ENCODE measurements at places on chromosomes 2 and 18. TPM values are rescaled to one million over a fixed set of nuclear protein-coding genes. Genes with fewer than 3 reads are reported as not detected.

METAP1D gene
- 12.4 TPM for polyA plus RNA-seq

GRCh38 chr2:26489213-26489850, 11.4 kb upstream of the OTOF start:
- no peak for DNase-seq

DNA sequence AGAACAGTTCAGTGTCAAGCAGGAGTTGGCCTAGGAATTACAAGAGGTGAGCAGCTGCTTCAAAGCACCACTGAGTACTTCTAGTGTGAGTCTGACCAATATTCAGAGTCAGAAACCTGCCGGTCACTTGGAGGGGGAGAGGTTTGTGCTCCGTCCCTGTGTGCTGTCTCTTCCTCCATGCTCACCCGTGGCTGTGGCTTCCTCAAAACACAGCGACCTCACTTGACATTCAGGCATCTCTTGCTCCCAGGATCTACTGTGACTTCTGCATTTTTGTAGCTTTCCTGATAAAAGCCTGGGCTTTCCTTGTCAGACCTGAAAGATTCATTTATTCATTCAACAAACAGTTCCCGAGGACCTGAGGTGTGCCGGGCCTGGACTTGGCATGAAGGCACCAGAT, 32.9 kb downstream of the TPRKB start:
- no peak for DNase-seq

DNA sequence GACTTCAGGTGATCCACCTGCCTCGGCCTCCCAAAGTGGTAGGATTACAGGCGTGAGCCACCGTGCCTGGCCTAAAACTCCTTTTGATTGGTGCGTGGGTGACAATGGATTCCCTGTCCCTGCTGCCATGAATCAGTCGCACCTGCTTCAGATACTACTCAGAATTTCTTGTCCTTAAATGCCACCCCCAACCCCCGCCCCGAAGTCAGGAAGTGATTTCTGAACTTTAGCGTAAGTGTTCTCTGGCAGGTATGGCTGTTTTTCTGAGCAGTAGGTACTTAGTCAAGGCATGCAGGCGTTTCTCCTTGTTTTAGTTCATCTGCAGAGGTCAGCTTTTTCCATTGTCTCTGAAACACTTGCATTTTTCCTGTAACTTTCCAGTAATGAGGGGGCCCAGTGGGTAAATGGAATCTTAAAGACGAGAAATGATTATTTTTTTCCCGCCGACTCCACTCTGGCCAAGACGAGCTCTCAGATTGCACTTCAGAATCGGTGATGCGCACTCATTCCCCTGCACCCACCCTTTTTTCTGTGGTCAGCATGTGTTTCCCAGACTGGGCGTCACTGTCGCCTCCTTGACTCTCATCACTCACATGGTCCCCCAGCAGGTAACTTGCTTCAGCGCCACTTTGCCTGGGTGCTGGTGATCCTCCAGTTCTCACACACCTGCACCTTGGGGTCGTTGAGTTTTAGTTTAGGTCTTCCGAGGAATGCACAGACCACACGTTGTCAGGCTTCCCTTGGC, 179.7 kb downstream of the GBX2 start:
- no peak for DNase-seq

PER2 gene
- 2.5 TPM for polyA plus RNA-seq

GRB14 gene
- polyA plus RNA-seq: 2.1 TPM

GRCh38 chr2:29322011-29322410, 206.8 kb downstream of the CLIP4 start:
- no peak for DNase-seq

GRCh38 chr2:109409321-109410038, 204.3 kb downstream of the SEPTIN10 start:
- DNase-seq: no peak

MGAT4A gene
- 10.6 TPM for polyA plus RNA-seq

GRCh38 chr2:113981404-113982134, 91.7 kb downstream of the ACTR3 start:
- DNase-seq: no peak

PRKAG3 gene
- 60.2 TPM for polyA plus RNA-seq

SKA1 gene
- polyA plus RNA-seq: 0.10 TPM

DNA sequence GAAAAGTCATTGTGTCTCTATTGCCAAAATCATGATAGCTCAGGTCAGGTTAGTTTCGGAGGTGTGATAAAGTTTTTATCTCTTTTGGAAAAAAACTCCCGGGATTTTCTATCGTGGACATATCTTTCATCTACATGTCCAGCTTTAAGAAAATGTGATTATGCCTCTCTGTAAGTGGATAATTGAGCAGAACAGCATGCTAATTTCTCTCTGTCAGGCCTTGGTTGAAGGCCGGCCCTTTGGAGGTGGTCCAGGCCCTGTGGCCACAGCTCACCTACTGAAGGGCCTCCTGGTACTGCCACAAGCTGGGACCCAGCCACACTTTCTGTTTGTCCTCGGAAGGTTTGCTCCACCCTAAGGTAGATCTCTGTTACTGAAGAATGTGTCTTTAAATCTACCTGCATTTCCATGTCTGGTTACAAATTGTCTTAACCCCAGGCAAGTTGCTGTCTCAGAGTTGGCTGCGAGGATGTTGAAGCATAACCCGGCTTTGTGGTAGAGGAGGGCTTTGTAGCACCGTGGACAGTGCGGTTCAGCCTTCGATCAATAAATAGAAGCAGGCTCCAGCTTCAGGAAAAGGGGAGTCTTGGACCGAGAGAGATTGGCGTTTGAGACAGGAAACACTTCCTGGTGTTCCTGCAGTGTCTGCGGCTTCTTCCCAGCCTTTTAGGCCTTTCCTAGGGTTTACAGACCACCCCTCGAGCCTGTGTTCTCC, 25.5 kb downstream of the TCF7L1 start:
- DNase-seq: no peak

- DNase-seq: no peak
Observed at GRCh38 chr2:113863144-113863543, 26.7 kb upstream of the ACTR3 start.

DNA sequence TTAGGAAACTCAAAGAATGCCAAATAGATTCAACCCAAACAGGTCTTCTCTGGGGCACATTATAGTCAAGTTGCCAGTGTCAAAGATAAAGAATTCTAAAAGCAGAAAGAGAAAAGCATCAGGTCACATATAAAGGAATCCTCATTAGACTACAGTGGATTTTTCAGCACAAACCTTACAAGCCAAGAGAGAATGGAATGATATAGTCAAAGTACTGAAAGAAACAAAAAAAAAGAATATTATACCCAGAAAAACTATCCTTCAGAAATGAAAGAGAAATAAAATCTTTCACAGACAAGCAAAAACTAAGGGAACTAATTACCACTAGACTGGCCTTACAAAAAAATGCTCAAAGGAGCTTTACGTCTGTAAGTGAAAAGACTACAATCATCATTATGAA, 65.5 kb downstream of the TBR1 start:
- DNase-seq: no peak

TRIM54 gene
- 136 TPM for polyA plus RNA-seq

PTMA gene
- polyA plus RNA-seq: 274 TPM

GRCh38 chr2:55408098-55408882, 11.4 kb downstream of the CCDC88A start:
- DNase-seq: no peak

DNA sequence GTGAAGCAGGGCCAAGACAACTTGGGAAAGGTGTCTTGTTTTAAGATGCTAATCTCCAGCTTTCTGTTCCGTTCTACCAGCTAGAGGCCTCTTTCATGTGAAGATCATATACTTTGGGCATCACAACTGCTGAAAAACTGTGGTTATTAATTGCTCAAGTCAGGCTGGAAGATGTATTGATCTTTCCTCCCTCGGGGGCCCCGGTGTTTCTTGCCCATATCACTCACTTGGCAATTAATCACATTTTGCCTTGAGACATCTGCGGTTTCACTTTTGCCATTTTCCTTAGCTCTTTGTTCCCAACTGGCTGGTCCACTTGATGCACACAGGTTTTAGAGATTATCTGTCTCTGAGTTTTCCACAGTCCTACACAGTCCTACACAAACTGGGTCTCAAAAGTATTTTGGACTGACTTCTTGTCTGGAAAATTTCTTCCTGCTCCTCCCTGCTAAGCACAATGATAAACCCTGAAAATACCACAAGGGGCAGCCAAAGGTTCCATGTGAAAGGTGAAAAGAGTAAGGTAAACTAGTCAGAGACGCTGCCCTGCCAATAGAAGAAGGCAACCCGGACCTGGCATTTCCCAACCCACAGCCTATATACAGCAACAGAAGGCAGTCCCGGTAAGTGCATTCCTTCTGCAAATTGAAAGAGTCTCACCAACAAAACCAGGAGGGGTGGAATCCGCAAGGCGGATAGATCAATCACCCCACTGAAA, 181.0 kb downstream of the AFF3 start:
- no peak for DNase-seq

SYT4 gene
- polyA plus RNA-seq: 0.05 TPM

DNA sequence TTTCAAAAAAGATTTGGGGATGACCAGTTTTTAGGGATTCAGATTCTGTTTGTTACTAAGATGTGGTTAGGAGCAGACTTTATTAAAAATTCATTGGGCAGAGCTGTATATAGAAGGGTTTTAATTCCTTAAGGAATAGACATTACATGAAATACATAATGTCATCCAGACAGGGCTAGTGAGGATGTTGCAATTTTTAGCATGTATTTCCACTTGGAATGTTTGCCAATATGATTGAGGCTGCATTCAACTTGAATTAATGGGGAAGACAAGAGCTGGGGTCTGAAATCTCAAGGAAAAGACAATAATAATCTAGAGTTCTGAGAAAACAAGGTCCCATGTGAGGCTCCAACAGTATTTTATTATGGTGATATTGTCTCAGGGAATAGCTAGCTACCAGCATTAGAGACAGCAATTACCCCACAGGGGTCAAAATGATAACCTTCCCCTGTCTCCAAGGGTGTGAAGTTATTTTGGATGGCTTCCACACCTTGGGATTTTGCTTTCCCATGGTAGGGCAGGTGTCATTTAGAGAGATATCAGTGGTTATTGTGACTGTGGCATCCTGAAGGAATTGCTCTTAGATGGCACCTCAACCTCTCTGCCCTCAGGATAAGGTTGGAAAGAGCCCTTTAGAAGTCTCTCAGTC, 60.2 kb downstream of the VSNL1 start:
- DNase-seq: no peak

- no peak for DNase-seq
Observed at GRCh38 chr2:236714080-236714479, 144.5 kb downstream of the ACKR3 start.

DNA sequence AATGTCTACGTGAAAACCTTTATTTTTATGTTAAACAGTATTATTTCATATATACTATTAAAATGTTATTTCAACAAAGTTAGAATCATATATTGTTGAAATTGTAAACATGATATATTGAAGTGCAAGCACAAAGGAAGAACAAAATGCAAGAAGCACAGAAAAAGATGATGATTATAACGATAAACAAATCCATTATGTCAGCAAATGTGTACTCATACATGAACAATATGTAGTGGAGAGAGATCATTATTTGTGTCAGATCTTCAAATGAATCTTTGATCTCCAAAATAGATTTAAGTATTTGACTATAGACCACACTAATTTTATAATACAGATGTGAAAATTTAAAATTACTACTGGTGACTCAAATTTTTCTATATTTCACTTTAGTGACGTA, 1104.4 kb upstream of the CRIM1 start:
- no peak for DNase-seq

RAD51AP2 gene
- 0.01 TPM for polyA plus RNA-seq

- DNase-seq: no peak
Observed at GRCh38 chr2:234388591-234388990, 108.3 kb downstream of the ARL4C start.

DNA sequence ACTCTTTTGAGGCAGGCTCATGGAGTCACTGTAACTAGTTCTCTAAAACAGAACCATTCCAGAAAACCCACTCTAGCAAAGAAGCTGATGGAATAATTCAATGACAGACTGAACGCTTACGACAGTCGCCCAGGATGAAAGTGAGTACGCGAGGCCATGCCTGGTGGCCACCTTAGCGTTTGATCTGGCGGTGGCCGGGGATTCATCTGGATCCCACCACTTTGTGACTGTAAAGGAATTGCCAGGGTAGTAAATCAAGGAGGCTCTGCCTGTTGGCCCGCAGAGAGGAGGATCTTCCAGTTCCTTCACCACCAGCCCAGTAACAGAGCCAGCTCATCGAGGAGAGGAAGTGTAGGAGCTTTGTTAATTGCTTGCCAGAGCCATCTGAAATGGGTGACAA, 34.6 kb downstream of the GREB1 start:
- no peak for DNase-seq

DNA sequence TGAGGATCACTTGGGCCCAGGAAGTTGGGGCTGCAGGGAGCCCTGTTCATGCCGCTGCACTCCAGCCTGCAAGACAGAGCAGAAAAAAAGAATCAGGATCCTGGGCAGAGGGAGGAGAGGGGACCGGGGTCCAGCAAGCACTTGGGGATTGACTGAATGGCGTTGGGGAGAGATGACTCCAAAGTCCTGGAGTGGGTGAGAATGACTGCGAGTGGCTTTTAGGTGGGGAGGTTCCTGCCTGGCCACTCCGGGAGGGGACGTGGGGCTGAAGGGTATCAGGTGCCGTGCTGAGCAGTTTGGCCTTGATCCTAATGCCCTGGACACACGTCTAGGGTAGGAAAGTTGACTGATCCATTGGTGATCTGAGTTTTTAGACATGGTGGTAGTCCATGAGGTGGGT, 3.5 kb upstream of the NFATC1 start:
- no peak for DNase-seq

DNA sequence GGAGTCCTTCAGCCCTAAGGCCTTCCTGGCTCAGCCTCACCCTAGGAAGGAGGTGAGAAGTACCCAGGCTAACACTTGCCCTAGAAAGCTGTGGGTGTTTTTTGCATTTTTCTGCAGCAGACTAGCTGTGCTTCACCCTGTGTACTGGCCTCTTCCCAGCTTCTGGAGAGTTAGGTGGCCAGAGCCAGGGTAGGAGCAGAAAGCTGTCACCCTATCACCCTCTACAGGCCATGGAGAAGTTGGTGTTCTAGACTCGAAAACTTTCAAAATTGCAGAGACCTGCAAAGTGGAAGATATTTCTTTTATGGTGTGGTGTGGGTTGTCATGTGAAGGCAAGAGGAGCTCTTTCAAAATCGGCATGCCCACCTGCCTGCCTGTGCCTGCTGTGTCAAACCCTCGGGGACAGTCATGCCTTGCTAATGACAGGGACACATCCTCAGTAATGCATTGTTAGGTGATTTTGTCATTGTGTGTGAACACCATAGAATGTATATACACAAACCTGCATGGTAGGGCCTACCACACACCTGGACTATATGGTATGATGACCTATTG, 29.8 kb downstream of the EHD3 start:
- DNase-seq: no peak

- DNase-seq: no peak
Observed at GRCh38 chr18:60982329-60982695, 350.9 kb upstream of the CDH20 start.

DNA sequence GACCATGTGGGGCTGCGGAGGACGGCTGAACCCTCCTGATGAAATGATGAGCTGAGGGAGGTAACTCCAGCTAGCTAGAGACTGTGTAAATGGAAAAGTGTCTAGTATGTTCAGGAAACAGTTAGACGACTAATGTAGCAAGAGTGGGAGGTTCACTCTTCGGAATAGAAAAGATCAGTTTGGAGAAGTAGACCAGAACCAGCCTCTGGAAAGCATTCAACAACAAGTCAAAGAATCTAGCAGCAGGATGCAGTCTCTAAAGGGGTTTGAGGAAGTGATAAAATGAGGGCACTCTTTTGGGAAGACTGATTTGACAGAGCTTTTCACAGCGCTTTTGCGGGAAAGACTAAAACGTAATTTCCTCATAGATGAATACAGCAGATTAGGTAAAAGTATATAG, 79.6 kb downstream of the GAREM1 start:
- DNase-seq: no peak

- no peak for DNase-seq
Observed at GRCh38 chr2:62933398-62933917, 117.2 kb upstream of the OTX1 start.

GRCh38 chr2:172761306-172761705, 25.7 kb downstream of the RAPGEF4 start:
- DNase-seq: no peak

PJVK gene
- 1.5 TPM for polyA plus RNA-seq

MAPRE2 gene
- polyA plus RNA-seq: 3.3 TPM

All from psoas muscle (tissue), 8 donors.